ENCODE measurements at places on chromosomes 12 and 14.

DNA sequence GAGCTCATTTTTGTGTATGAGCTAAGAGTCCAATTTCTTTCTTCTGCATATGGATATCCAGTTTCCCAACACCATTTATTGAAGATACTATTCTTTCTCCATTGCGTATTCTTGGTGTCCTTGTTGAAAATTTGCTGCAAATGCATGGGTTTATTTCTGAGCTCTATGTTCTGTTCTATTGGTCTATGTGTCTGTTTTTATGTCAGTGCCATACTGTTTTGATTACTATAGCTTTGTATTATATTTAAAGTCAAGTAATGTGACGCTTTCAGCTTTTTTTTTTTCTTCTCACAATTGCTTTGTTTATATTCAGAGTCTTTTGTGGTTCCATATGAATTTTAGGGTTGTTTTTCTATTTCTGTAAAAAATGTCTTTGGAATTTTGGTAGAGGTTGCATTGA is 247.1 kb upstream of the TBX3 start:
- no peak for DNase-seq

GRCh38 chr12:77615332-77615731 is 215.4 kb upstream of the NAV3 start:
- DNase-seq: no peak

DNA sequence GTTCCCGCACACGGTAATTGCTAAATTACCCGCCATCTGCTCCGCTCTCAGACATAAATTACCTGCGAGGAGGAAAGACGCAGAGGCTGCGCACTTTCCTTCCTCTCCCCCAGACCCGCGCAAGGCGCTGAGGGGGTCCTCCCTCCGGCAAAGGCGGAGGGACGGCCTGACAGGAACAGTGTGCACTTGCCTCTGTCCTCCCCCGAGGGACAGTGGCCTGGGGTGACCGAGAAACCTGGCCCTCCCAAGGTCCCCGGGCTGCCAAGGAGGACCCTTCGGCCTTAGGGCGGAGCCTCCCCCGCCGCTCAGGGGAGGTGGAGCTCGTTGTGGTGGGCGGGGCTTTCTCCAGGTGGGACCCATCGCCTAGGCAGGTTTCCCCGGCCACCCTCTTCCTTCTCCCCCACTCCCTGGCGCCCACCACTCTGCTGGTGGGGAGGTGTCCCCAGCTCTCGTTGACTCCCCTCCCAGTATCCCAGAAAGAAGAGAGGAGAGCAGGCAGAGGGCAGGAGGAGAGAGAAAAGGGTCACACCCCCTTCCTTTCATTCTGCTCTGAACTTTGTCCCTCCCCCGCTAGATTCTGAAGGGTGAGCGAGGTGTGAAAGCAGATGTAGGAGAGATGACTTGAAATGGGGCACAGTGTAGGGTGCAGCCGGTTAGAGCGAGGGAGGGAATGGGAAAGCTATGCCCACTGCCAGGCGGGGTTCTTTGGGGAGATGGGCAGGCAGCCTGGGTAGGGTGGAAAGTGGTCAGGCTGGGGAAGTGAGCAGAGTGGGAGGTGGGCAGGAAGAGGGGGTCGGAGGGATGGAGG is 11.4 kb upstream of the CALCOCO1 start:
- no peak for DNase-seq

DNA sequence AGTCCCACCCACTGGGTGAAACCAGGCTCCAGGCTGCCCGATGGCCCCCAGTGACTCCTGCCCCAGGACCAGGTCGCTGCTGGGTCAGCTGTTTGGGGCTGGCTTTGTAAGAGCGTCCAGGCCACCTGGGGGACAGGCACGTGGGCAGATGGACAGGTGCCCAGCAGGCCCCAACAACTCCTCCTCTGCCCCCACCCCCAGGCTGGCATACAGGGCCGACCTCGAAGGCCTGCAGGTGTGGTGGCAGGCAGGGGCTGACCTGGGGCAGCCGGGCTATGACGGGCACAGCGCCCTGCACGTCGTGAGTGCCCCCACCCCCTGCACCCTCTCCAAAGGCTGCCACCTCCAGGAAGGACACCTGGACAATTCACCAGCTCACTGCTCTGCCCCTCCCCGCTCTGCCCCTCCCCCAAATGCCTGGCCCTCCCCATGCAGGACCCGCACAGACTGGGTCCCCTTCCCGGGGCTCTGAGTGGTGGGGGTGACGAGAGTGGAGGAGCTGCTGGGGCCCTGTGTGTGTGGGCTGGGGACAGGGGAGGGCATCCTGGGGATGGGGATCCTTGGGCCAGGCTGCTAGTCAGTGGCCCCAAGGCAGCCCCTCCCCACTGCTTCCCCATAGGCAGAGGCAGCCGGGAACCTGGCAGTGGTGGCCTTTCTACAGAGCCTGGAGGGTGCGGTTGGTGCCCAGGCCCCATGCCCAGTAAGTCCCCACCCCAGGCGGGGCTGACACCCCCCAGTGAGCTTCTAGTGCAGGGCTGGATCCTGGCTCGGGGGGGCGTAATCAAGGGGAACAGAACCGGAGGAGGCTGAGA is 26.0 kb downstream of the ASPG start:
- no peak for DNase-seq

- peak; percentile 30 for DNase-seq
These were observed 118.0 kb upstream of the CCDC198 start for GRCh38 chr14:57611555-57612075.

DNA sequence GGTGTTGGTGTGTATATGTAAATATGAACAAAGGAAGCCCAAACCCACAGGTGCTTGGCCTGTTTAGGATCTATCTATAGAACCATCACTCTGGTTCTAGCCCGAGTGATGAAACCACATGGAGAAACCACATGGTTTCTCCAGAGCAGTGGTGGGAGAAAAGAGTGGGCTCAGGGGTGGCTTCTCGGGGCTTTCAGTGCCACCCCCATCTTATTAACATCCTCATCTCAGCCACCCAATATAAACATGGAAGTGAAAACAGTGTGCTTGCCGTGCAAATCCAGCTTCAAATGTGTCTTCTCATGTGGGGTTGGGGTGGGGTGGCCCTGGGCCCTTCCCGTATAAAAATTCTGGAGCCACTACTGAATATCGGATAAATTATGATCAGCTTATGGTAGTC is 109.0 kb downstream of the STAB2 start:
- no peak for DNase-seq

- no peak for DNase-seq
These were observed 684 bp upstream of the ABCB9 start for GRCh38 chr12:122966743-122967550.

GRCh38 chr12:89393551-89394121 is 41.3 kb upstream of the DUSP6 start:
- no peak for DNase-seq

DNA sequence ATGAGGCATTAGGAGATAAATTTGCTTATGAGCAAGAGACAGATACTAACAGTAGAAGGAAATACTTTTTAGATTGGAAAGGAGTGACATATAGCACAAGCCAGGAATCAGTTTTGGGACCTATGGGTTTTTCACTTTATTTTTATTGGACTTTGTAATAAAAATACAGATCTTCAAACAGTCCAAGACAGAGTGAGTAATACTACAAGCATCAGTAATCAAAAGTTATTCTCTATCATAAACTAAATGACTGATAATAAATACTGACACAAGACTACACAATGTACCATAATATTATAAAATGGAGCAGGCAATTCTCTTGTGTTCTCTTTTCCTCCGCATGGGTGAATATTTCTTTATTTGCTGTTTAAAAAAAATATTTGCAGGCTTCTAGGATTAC is 85.8 kb downstream of the DERA start:
- no peak for DNase-seq

- no peak for DNase-seq
These were observed 1.7 kb upstream of the NOS1 start for GRCh38 chr12:117363056-117363662.

DNA sequence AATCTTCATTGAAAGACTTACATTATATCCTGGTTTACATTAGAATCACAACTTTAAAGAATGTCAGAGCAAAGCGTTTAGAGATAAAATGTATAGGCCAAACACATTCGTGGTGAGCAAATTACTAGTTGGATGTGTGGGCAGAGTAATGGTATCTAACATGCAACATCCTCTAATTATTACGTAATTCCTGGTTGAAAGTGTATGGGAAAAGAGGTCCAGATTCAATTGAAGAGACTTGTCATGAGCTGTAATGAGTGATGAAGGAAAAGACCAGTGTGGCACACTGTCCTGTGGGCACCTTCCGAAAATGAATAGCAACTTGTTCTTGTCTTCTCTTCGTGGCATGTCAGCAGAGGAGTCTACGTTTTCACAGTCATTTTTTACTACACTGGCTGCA is 192.8 kb downstream of the LRIG3 start:
- DNase-seq: peak; percentile 26

DNA sequence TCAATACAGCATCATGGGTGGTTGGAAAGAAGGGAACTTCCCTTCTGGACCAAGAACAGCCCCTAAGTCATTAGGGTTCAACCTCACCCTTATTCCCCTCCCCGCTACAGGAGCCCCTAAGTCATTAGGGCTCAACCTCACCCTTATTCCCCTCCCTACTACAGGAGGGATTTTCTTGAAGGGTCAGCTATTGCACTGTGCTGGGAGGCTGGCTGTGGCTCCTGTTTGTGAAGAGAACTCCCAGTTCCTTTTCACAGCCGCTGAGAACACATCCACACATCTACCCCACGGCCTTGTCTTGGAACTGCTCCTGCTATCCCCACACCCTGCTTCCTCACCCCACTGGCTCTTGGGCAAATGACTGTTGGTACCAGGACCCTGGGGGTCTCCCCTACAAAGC is 44.9 kb downstream of the ERH start:
- DNase-seq: no peak

GRCh38 chr12:38392554-38393144 is 76.1 kb downstream of the ALG10B start:
- peak; percentile 77 for DNase-seq

DNA sequence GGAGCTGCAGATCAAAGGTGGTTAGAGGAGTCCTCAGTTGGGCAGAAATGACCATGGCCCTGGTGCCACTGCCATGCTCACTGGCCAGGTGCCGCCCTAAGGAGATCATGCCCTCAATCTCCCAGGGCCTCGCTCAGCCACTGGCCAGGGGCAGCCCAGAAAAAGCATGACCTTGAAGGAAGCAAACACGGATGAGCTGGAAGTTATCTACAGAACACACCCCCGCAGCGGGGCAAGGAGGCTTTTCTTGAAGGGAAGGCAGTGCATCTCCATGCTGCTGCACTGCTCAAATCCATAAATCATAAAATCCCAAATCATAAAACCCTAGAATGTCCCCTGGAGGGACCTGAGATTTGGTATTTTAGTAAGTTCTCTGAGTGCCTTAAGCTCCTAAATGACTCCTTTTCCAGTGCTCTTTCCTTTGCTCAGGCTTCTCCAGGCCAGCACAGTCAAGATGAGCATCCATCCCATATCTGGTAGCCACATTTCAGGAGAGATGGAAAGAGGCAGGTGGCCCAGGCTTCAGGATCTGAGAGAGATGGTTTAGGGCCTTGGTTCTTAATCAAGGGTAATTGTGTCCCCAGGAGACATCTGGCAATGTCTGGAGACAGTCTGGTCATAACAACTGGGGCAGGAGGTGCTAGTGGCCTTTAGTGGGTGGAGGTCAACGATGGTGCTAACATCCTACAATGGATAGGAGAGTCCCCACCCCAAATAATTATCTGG is 217.3 kb downstream of the RBM19 start:
- DNase-seq: no peak

- DNase-seq: no peak
These were observed 170.0 kb downstream of the ZFP36L1 start for GRCh38 chr14:68622856-68623255.

GRCh38 chr14:65637780-65638179 is 225.2 kb downstream of the FUT8 start:
- DNase-seq: peak; percentile 94

DNA sequence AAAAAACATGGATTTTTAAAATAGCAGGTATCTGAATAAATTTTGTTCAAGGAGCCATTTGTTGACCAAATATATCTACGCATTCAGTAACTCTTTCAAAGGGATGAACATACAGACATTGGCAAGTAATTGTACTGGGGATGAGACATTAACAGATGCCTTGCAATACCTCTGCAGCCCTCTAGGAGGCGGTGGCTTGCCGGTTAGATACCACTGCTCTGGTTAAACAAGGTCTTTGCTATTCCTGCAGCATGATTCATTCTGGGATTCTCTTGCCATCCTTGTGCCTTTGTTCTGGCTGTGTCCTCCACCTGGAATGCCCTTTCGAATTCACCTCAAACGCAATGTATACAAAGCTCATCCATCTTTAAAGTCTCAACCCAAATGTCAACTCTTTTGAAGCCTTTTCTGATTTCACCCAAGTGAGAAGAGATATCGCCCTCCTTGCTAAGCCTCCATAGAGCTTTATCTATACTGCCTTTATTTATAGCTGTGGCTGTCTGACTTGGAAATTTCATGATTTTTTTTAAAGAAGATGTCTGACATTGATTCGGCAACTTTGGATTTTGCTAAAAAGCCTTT is 131.0 kb upstream of the SRRM4 start:
- no peak for DNase-seq

DNA sequence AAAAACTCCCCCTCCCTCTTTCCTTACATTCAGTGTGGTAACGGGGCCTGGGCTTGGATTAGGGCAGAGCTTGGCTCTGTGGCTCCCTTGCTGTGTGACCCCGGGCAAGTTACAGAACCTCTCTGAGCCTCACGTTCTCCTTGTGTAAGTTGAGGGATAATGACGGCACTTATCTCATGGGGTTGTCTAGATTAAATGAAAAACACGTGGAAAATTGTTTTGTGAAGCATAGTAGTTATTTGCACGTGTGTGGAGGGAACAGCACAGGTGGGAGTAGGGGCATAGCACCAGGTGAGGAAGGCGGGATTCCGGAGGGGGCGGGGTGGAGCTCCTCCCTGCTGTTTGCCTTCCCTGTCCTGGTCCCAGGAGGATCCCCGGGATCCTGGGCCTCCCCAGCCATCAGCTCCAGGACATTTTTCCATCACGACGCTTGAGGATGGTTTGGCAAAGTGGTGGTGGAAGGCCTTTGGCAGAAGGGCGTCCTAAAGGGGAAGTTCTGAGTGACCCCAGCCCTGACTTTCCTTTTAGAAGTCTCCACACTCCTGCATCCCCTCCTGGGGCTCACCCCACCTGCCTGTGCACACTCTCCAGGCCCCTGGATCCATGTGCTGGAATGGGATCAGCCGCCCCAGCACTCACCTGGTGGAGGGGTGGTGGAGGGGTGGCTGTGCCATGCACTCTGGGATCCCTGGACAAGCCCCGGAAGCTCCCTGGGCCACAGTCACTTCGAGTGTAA is 22.7 kb downstream of the LRTM2 start:
- DNase-seq: no peak

GRCh38 chr12:84619053-84619571 is 293.5 kb downstream of the SLC6A15 start:
- DNase-seq: no peak

DNA sequence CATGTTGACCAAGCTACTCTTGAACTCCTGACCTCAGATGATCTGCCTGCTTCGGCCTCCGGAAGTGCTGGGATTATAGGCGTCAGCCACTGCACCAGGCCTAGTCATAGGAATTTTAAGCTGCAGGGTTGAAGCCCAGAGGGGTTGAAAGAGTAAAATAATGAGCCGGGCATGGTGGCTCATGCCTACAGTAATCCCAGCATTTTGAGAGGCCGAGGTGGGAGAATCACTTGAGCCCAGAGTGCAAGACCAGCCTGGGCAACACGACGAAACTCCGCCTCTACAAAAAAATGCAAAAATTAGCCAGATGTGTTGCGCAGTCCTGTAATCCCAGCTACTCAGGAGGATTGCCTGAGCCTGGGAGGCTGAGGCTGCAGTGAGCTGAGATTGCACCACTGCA is 69.6 kb downstream of the GALNT8 start:
- DNase-seq: no peak

GRCh38 chr12:104000807-104001434 is 35.2 kb downstream of the TDG start:
- no peak for DNase-seq
